ENCODE measurements at places on chromosomes 4 and X.
A peak's percentile ranks its signal among the peaks of the same experiment; 100 is the strongest.

GRCh38 chr4:140875746-140876452 lies 119.7 kb upstream of the TBC1D9 start:
- no peak for DNase-seq

DNA sequence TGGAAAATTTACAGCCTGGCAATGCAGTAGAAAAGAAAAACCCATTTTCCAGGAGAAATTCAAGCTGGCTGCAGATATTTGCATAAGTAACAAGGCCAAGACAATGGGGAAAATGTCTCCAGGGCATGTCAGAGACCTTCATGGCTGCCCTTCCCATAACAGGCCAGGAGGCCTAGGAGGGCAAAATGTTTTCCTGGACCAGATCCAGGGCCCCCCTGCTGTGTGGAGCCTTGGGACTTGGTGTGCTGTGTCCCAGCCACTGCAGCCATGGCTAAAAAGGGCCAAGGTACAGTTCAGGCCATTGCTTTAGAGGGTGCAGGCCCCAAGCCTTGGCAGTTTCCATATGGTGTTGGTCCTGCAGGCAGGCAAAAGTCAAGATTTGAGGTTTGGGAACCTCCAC lies 29.8 kb downstream of the SOX3 start:
- no peak for DNase-seq

- no peak for DNase-seq
These were observed 439.5 kb downstream of the NAF1 start for GRCh38 chr4:162727232-162727631.

GRCh38 chrX:31036895-31037294 lies 34.9 kb downstream of the FTHL17 start:
- DNase-seq: peak; percentile 45

GRCh38 chrX:134603806-134604700 lies 54.2 kb downstream of the PLAC1 start:
- no peak for DNase-seq

DNA sequence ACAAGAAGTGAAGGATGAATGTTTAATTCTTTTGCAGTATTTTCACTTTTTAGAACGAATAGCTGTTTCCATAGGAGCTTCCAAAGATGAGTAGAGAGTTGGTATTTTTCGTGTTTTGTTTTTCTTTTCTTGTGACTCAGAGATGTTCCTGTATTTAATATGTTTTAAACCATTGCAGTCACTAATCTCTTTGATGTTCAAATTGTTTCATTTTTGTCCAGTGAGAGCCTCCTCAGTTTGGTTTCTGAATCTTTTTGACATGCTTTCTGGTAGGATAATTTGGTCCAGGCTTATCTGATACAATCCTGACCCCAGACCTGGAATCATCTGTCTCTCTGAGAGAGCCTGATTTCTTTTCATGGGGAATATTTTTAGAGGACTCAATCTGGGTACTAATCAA lies 41.6 kb downstream of the BEX3 start:
- no peak for DNase-seq

DNA sequence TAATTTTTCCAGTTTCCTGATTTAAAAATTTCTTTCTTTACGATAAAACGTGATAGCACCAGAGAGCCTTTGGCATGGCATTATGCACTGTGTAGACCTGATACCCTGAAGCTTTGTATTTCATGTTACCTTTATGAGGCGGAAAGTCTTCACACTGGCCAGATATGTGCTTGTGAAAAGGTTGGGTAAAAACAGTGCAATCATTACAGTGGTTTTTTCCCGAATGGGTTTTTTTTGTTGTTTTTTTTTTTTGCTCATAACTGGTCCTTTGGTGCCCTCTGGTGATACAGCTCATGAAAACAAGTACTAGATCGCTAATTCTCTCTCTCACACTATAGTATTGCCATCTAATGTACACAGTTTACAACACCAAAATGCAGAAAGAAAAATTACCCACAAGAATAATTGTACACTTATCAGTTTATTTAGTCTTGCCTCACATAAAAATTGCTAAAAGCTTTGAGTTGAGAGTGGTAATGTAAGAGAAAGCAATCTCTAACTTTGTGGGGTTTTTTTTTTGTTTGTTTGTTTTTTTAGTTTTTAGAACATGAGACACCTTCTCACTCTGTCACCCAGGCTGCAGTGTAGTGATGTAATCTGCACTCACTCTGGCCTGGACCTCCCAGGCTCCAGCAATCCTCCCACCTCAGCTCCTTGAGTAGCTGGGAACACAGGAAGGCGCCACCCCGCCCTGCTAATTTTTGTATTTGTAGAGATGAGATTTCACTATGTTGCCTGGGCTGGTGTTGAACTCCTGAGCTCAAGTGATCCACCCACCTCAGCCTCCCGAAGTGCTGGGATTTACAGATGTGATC lies 21.3 kb downstream of the SPCS3 start:
- DNase-seq: peak; percentile 4

DNA sequence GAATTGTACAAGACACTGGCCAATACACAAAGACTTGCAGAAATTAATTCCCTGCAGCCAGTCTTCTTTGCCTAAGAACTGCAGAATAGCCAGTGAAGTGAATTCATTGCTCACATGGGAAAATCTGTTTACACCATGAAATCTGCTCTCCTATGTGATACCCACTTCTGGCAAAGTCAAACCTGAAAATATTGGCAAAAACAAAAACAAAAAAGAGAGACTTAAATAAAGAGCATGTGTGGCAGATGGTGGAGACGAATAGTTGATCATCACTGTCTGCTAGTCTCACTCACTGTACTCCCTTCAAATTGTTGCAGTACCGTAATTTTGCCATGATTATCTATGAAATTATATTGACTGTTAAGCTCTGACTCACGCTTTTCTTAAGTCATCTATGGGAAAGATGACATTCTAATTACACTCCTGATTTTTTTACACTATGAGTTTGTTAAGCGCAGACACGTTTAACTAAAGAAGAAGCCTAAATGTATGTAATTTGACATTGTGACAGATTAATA lies 406.8 kb downstream of the PCDH7 start:
- DNase-seq: no peak

DNA sequence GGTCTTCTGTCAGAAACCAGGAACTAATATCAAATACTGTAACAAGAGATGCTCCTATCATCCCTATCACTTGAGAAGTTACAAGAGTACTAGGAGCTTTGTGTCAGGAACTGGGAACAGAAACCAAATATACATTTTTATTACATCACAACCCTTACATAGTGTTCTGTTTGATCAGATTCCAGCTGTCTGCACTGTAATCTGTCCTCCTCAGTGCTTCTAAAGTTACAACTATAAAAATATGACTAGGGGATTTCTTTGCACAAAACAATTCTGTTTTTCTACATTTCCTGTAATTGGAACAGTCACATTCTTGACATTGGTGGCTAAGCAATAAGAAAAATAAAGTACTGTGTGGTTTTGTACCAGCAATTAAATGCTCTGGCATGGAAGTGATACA lies 686.0 kb downstream of the PDHA2 start:
- no peak for DNase-seq

- DNase-seq: no peak
These were observed 45.3 kb upstream of the ATXN3L start for GRCh38 chrX:13365161-13365560.

DNA sequence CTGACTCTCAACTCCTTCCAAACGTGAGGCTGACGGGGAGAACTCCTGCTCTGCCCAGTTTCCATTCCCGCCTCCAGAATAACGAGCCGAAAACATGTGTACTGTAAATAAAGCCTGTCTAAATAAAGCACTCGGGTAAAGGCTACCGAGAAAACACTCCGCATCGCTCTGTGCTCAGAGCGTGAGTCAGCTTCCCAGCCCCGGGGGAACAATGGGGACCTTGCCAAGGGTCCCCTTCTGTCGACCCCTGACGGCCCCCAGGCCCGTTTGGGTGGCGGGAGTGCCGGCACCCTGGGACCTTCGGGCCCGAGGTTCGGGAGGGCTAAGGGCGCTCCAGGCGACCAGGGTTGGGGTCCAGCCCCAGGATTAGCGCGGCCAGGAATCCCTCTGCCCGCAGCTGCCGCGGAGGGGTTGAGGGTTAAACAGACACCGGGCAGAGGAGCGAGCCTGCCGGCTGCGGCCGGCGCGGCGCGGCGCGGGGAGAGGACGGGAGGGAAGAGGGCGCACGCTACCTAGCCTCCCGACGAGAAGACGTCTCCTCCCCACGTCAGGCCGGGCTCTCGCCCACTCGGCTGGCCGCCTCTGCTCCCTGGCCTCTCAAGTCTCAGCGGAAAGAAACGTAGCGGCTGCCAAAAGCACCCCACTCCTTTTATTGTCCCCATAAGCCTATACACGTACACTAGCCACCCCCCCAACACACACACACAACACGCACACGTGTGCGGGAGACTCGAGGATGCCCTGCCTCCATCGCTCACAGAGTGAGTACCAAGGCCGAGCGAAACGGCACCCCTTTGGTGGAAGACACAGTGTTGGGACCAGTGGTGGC lies 85.5 kb downstream of the BCOR start:
- peak; percentile 13 for DNase-seq

- no peak for DNase-seq
These were observed 7.3 kb downstream of the XK start for GRCh38 chrX:37692918-37693317.

DNA sequence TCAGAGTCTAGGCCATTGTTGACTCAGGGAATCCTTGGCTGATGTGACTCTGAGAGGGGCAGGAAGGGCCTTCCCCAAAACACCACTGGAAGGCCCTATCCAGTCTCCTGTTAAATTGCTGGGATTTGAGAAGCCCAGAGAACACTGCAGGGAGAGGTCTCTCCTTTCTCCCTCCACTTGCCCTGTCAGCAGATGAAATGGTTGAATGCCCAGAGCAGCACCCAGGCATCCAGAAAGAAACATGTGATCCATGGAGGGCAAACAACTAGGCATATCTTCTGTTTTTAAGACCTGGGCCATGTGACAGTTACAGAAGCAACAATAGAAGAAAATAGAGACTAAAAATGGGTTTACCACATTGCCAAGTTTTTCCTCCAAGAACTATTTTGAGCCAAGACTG lies 291.1 kb downstream of the QDPR start:
- DNase-seq: no peak

GRCh38 chr4:185209031-185209851 lies at the start of gene SNX25:
Gene SNX25 (plus strand): TSS chr4:185209598. CDS start chr4:185209827, 229 bp downstream.
- peak; percentile 85 for DNase-seq

DNA sequence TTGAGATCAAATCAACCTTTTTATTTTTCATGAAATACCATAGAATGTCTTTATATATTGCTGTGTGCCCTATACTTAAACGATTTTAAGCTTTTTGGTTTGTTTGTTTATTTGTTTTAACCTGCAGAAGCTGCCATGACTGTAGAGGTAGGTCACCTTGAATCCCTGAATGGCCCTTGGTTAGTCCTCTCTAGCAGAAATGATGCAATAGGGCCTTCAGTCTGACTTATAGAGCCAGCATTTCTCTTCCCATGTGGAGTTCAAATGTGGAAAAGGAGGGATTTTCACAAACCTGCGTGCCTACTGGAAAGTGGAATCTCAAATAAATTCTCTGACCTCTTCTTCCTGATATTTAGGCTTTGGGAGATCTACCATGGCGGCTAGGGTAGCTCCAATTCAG lies 327.9 kb downstream of the MAPK10 start:
- no peak for DNase-seq

DNA sequence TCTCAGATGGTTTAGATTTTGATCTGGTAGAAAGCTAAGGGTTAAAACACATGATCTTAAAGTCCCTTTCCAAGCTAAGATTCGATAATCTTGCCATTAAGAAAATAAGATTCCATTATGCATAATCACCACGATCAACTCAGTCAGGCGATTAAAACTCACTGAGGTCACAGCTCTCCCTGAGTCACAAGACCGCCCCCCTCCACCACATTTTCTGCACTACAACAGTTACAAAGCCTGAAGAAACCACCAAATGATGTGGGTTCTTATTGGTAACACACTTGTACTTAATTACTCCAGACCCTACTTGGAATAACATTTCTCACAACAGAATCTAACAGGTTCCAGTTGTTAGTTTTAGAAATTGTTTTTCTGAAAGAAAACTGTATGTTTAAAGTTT lies 62.8 kb downstream of the SH3KBP1 start:
- no peak for DNase-seq

- DNase-seq: no peak
These were observed 3.4 kb downstream of the CD38 start for GRCh38 chr4:15781427-15782095.

DNA sequence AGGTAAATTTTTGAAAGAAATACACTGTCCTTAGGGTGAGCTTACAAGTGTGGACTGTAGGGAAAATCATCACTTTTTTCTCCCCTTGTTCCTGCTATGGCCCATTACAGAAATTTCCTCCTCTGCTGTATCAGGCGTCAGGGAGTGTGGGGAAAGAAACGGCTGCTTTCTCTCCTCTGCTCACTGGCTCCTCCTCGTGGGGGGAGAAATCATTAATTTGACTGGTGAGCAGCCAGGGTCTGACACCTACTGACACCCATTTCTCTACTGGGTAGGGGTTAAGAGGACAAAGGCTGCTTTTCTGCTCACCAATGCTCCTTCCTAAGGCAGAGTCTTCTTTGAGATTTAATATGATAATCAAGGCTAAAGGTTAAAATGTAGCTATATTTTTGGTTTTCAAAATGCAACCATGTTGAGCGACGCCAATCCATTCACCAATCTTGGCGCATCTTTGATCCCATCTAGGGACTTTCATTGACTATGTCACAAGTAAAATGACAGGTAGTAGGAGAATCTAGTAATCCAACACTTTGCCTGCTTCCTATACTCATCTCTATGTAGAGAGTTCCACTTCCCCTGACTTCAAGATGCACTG lies 25.1 kb downstream of the SETD7 start:
- peak; percentile 72 for DNase-seq

- no peak for DNase-seq
These were observed 155.8 kb downstream of the STAG2 start for GRCh38 chrX:124117325-124117724.

GRCh38 chrX:13876652-13877051 lies 59.8 kb upstream of the GPM6B start:
- no peak for DNase-seq

DNA sequence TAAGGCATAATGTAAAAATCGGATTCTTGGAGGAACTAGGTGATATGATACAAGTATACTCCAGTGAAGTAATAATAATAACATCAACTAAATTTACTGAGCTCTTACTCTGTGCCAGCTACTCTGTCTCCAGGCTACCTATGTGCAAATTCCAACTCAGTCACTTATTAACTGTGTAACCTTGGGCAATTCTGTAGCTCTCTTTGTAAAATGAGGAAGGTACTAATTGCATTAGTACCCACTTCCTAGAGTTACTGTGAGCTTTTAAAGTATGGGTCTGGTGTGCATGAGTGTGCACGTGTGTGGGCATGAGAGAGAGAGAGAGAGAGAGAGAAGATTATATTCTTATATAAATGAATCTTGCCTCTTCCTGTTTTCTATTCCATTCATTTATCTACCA lies 169.9 kb downstream of the KCNIP4 start:
- DNase-seq: peak; percentile 12

- no peak for DNase-seq
These were observed 64.8 kb downstream of the MAOB start for GRCh38 chrX:43817444-43817843.
